ENCODE measurements at places on chromosomes 13 and 19.

- no peak for DNase-seq
These were observed 6.0 kb downstream of the KLK14 start for GRCh38 chr19:51076631-51077213.

DNA sequence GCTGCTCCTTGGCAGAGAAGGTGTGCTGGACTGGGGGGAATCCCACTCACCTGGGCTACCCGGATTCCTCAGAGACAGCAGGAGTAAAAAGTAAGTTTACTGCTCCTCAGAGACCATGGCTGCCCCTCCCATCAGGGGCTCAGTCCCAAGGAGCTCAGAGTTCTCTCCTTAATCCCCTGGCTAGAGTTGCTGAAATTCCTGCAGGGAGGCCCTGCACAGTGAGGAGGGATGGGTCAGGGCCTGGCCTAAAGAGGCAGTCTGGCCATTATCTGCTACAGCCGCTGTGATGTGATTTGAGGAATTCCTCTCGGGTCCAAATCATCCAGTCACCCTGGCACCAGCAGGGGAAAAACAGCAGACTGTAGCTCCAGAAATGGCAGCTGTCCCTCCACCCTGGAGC lies 502.5 kb downstream of the PCDH17 start:
- DNase-seq, result no peak

DNA sequence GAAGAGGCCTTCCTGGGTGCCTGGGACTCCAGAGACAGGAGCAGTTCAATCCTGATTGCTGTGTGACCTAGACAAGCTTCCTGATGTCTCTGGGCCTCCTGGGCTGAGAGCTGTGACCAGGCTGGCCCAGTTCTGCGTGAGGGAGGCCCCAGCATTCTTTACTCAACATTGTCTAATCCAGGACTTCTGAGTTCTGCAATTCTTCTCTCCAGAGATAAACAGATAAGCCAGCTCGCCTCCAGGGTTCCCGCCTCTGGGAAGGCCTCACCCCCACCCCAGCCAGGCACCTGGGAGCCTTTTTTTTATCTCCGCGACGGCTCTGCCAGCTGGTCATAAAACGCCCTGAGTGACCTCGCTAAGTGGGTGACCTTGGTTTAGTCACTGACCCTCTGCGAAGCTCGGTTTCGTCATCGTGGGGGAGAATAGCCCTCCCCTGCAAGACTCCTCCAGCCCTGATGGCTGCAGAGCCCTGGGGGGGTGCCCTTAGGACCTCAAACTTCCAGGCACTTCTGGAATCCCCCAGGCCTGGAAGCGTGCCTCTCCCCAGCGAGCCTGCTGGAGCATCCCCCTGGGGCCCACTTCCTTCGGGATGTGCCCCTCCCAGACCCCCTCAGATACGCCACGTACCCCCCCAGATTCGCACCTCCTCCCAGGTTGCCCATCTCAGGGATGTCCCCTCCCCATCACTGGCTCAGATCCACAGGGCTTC lies 1.9 kb downstream of the SULT2B1 start:
- DNase-seq, result no peak

DNA sequence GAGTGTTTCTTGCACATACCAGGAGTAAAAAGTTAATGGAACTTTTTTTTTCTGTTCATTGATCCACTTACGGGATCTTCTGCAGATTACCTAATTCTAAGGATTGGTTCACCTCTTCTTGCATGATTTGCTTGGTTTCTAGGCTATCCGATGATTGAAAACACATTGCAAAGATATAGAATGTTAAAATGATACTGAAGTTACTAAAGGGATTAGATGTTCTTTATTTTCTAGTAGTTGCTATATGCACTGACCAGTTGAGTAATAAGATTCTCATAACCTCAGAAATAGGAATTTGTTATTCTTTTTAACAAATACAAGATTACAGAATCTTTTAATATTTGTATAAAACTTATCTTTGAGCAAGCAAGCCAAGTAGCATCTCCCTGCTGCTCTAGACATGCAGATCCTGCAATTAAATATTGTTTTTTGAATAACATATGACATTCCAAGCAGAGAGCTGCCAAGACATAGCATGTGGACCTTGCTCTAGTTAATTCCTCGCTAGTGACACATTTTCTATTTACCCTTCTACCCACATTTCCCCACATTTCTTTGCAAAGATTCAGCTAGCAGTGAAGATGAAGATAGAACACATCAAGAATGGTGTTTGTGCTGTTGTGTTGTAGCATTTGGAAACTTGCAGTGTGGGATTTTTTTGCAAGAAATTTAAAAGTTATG lies 51.7 kb upstream of the RNF113B start:
- DNase-seq, result no peak

GRCh38 chr19:45147835-45148676 lies 12.7 kb downstream of the NKPD1 start:
- DNase-seq, result no peak

- no peak for DNase-seq
These were observed 127.1 kb upstream of the SPACA7 start for GRCh38 chr13:112248862-112249592.
